ENCODE measurements at places on chromosomes 12 and 14.

DNA sequence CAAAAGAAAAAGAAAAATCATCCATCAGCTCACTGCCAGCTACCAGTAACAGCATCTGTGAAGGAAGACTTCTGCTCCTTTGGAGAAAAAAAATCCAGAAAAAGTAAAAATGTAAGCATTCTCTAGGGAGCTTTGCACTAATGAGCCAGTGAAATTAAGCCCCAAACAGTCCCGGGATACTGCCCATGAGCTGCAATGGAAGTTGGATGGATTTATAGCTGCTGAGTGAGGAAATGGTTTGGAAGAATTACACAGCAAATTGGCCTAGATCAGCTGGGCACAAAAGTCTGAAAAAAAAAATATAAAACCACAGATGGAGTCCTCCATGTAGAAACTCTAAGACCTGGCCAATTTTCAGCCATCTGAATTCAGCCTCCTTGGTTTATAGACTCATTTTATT is 462.9 kb upstream of the USP15 start:
- DNase-seq: no peak

DNA sequence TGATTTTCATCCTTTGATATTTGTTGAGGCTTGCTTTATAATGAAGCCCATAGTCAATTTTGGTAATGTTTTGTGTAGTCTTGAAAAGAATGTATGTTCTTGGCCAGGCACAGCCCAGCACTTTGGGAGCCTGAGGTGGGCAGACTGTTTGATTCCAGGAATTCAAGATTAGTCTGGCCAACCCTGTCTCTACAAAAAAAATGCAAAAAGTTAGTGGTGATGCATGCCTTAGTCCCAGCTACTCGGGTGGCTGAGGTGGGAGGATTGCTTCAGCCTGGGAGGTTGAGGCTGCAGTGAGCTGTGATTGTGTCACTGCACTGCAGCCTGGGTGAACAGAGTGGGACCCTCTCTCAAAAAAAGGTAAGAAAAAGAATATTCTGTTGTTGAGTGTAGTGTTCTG is 10.8 kb downstream of the ETNK1 start:
- no peak for DNase-seq

GRCh38 chr12:113468365-113469223 is 3.1 kb downstream of the LHX5 start:
- DNase-seq: no peak

GRCh38 chr14:75470238-75470797 is 42.5 kb downstream of the JDP2 start:
- no peak for DNase-seq

DNA sequence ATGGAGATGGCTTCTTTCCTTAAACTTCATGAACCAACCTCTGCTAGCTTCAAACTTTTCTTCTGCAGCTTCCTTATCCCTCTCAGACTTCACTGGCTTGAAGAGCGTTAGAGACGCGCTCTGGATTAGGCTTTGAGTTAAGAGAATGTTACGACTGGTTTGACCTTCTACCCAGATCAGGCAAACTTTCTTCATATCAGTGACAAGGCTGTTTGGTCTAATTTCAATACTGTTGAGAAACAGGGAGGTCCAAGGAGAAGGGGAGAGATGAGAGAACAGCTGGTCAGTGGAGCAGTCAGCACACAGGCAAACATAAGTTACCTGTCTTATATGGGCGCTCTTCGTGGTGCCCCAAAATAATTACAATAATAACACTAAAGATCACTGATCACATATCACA is 14.9 kb downstream of the SCAF11 start:
- DNase-seq: no peak

DNA sequence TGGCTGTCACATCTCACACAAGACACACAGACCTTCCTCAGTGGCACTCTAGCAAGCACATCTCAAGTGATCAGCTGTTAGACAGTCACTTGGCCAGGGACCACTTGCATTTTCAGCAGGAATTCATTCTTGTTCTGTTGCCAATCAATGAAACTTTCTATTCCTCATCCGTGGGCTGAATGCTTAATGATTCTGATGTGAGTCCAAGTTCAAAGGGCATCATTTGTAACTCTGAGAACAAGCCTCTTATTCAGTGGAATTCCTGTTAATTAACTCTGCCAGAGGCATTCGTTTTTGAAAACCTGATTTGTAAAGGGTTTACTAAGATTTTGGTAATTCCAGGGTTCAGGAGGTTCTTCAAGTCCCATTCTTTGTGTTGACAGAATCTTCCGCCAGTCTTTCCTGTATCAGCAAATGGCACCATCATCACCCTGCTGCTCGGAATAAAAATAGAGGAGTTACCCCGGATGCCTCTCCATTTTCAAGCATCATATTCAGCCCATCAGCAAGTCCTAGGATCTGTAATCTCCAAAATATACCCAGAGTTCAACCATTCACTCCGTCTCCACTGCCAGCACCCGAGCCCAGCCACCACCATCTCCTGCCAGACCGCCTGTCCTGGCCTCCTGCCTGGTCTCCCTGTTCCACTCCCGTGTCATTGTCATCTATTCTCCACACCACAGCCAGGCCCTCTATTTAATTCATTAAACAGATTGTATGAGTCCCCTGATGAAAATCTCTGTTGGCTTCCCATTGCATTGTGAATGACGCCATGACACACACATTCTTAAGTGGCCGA is 473.4 kb downstream of the AACS start:
- no peak for DNase-seq

- no peak for DNase-seq
Measured at GRCh38 chr14:74203639-74204038, 35.6 kb upstream of the VSX2 start.

- no peak for DNase-seq
Measured at GRCh38 chr14:92646952-92647796, 101.3 kb downstream of the LGMN start.

DNA sequence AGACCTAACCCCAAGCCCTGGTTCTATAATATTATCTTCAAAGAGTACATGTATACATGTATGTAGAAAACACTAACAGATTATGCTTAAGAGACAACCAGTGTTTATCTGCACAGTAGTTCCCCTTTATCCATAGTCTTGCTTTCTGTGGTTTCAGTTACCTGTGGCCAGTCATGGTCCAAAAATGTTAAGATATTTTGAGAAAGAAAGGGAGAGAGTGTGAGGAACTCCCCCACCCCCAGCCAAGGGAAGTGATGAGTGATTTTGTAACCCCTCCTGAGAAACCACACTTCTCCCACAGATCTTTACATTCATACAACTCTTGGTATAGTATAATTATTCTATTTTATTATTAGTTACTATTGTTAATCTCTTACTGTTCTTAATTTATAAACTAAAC is 77.3 kb upstream of the CNTN1 start:
- DNase-seq: no peak

GRCh38 chr12:86006727-86007126 is 132.6 kb downstream of the NTS start:
- no peak for DNase-seq

DNA sequence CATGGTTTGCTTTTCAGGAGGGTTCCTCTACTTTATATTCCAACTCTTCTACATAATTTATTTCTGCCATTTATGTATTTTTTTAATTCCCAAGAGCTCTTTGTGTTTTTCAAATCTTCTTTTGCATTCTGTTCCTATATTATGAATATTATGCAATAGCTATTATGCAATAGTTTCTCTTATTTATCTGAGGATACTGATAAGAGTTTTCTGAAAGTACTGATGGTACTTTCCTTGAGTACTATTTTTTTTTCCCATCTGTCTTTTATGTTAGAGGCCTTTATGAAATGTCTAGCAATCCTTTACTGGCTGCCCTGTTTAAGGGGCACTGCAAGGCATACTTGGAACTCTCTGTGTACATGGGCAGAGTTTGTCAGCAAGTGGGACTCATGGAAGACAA is 93.4 kb downstream of the SLC41A2 start:
- DNase-seq: no peak

- no peak for DNase-seq
Measured at GRCh38 chr12:116373572-116374206, 96.2 kb upstream of the MED13L start.

- DNase-seq: no peak
Measured at GRCh38 chr12:54937376-54937775, 47.2 kb downstream of the TESPA1 start.

DNA sequence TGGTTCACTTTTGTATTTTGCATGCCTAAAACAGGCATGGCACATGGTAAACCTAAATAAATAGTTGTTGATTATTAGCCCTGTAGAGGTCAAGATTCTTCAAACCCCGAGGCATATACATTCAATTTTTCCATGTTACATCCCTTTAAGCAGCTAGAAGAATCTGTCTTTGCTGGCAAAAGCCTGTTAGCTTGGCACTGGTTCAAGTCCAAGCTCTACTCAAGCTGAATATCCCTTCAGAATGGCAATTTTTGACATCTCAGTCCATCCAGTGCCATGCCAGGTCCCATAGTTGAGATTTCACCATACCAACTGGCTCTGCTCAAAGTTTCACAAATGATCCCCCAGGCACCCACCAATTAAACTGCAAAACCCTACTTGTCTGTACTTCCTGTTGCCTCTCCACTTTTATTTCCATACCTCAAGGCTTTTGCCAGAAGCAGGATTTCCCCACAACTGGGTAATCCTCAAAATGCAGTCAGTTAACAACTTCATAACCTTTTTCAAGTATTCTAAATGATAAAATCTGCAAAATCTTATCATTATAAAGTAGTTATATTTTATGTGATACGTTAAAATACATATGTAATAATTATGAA is 9.0 kb upstream of the DCN start:
- DNase-seq: no peak

- DNase-seq: no peak
Measured at GRCh38 chr14:103846543-103847450, 578 bp downstream of the PPP1R13B start.

GRCh38 chr14:24179961-24180796 is 8.3 kb downstream of the REC8 start:
- no peak for DNase-seq

- DNase-seq: no peak
Measured at GRCh38 chr12:98123021-98123461, 392.3 kb upstream of the TMPO start.

DNA sequence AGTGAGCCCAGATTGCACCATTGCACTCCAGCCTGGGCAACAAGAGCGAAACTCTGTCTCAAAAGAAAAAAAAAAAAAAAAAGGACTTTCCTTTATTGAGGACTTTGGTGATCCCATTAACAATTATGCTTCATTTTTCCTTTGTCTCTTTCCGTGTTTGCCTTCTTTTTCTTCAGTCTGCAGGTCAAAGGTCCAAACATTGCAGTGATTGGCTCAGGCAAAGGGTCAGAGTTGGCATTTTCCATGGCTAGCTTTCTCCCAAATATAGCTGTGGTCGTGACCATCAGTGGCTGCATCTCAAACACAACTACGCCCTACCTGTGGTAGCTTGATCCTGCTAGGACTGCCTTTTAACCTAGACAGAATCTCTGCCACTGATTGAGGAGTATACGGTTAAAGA is 7.0 kb upstream of the DNAL1 start:
- no peak for DNase-seq

DNA sequence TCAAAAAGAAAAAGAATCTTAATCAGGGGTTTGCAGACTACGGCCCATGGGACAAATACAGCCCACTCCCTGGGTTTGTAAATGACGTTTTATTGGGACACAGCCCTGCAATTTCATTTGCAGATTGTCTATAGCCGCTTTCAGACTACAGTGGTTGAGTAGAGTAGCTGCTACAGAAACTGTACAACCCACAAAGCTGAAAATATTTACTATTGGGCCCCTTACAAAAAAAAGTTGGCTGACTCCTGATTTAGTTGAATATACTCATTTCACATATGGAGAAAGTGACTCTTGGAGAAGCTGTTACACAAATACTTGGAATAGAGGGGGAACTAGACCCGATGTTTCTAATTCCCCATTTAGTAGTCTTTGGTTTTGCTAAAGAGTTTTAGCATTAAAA is 162.5 kb upstream of the NOS1 start:
- no peak for DNase-seq

- DNase-seq: no peak
Measured at GRCh38 chr14:90455100-90455571, 58.3 kb downstream of the CALM1 start.

DNA sequence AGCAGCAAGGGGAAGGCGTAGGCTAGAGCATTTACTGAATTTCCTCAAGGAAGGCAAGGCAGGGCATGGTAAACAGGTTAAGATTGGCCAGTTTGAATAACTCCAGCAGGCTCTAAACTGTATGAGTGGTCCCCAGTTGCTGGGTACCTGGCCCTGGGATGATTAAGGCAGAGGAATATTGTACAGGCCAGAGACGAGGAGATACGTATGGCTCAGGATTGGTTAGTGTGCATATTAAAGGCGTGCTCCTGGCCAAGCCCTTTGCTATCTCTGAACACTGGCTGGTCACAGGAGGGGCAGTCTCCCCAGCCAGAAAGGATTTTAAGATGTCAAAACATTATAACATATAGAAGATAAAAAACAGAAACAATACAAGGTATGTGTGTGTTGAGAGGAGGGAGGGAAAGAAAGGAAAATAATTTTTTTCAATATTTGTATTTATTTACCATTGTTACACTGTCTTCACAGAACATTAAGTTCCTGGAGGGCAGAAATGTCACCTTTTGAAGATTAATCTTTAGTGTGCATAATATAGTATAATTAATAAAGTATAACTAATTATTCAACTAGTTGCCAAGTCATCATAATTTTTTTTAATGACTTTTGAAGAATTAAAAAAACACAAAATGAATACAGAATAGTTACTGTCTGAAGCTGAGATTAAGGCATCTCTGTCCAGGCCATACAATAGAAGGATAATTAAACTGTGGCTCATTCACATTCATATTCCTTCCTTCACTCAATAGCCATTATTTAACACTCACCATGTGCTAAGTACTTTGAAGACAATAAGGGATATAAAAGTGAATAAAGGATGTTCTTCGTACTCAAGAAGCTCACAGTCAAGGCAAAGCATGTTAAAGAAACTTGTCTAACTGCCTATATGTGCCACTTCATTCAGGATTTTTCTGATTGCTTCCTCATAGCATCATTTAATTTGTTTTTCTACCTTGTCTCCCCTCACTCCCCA is 41.9 kb downstream of the DCP1B start:
- DNase-seq: no peak

DNA sequence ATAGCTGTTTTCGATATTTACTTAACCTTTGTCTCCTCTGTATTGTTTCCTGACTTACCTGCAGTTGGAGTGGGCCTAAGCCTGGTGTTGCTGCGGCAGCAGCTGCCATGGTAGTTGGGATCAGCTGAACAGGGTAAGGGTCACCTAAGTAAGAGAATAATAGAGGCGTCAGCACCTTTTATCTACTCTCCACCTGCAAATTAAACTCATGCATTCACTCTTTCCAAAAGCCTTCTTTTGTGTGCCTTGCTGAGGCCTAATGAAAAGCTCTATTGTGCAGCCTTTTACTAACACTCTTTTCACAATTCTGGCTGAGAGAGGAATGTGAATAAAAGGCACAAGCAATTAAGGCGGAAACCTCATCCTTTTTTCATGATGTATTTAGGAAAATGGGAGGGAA is 308.7 kb downstream of the SOX5 start:
- DNase-seq: no peak

DNA sequence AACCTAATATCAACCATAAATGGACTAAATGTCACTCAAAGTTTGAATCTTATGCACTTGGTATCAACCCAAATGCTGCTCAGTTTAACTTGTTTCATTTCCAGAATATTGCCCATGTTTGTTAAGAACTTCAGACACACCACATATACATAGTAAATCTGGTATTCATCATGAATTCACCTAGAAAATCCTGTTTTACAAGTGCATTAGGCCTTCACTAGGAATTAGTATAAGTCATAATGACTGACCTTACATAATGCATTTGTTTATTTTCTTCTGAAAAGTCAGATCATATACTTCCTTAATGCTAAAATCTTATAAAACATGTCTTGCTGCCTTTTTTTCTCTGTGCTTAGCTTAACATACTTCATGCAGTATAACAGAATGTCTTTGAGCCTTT is 66.1 kb downstream of the ABCD2 start:
- DNase-seq: no peak

All from stimulated activated CD4-positive, alpha-beta T cell treated with anti-CD3 and anti-CD28 coated beads, Interleukin-12 subunit alpha, Interleukin-12 subunit beta, amount 100 ng/mL, for 24 hours (primary cell).